ENCODE measurements at places on chromosomes 6 and 20.

DNA sequence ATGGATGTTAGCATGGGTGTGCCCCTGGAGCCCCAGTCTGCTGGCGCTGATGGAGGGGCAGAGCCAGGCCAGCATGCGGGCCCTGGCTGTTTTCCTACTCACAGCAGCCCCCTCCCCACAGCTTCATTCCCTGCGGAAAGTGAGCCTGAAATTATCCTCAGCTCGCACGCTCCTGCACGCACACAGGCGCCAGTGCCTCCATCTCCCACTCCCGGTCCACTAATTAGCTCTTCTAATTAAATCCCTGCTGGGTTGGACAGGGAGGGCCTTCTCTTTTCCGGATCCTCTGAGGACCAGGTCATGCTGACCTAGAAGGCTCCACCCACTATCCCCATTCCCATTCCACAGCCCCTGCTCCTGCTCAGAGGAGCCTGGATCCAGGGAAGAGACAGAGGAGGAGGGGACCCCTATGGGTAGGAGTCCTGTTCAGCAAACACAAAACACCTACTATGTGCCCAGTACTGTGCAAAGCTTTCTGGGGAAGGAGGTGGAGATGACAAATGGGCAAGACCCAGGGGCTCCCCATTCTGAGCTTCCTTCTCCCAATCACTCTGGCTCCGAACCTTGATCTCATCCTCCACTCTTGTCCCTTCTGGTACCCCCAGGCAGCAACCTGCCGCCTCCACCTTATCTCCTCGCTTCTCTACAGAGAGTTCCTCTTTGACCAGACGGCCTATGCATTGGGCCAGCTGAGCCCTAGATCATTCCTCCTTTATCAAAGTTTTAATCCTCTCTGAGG is 70.2 kb upstream of the CCDC167 start:
- DNase-seq, result no peak

DNA sequence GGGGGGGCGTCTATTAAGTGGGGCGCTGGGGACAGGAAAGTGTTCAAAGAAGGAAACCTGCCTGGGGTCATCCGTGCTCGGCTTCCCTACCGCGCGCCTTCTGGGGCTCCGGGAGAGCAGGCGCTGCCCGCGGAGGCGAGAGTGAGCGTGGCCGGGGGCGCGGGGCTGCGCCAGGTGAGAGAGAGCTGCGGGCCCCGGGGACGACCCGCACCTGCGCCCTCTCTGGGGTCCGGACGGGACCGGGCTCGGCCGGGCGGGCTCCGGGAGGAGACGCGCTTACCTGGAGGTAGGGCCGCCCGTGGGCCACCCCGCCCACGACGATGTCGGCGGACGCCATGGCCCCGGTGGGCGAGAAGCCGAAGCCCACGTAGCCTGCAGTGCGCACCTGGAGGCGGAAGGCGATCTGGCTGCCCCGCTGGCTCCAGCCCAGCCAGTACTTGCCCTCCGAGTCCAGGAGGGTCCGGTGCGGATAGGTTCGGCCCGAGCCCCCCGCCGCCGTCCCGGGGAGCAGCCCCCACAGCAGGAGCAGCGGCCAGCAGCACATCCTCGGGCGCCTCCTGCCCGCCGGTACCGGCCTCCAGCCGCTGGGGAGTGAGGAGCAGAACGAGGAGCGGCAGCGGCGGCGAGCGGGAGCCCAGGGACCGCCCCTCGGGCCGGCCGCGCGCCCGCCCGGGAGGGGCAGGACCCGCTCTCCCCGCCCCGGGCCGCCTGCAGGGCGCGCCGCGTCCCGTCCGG is at the start of gene MOXD1:
Gene MOXD1, minus strand, starts transcription at position 593 of the 735 bp plus-strand sequence. Its CDS starts 49 bp downstream, at position 544.
- peak; percentile 41 for DNase-seq

- DNase-seq, result no peak
These were observed 113.9 kb upstream of the SALL4 start for GRCh38 chr20:51916244-51916643.

- DNase-seq, result no peak
These were observed 23.4 kb upstream of the INSM1 start for GRCh38 chr20:20344476-20344875.

GRCh38 chr20:32152421-32153155 is 43.1 kb downstream of the TM9SF4 start:
- no peak for DNase-seq

- DNase-seq, result no peak
These were observed 143.7 kb downstream of the PDE10A start for GRCh38 chr6:165519316-165519715.

DNA sequence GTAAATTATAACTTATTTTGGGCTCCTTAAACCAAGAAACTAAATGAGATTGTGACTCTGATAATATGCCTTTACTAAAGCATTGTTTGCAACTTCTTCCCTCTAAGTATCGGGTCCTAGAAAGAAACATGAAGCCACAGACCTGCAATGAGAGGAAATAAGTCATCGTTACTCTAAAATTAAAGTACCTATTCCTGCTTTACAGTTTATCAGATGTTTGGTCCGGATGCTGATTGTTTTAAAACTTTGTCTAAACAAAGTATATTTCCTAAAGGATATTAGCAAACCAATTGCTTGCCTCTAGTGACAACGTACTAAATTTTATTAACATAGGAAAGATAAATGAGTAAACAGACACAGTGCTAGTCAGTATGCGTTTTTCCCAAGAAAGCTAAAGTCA is 216.8 kb downstream of the GJA1 start:
- DNase-seq, result no peak

- DNase-seq, result no peak
These were observed 388.5 kb upstream of the CDH4 start for GRCh38 chr20:60863548-60863947.

- no peak for DNase-seq
These were observed 48.9 kb upstream of the ARMC2 start for GRCh38 chr6:108799354-108799717.

DNA sequence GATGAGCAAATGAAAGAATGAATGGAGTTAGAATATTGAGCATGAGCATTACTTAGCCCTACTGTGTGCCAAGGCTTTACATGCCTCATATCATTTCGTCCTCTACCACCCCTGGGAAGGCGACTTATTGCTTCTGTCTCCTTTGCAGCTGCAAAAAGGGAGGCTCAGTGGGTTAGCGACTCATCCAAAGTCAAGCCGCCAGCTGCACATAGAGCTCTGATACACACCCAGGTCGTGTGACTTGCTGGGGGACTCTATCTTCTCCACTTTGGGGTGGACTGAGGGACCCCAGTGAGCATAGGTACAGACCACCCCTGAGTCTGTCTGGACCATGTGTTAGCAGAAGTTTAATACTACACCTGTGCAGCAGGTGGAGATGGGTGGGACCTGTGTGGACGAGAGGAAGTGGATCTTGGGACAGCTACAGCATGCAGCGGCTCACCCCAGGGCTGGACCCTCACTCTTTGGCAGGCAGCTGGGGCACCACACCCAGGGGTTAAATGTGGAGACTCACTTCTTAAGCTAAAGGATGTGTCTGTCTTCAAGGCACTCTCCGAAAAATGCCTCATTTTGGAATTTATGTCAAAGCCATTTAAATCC is 36.2 kb upstream of the ANGPT4 start:
- no peak for DNase-seq

- no peak for DNase-seq
These were observed 380.3 kb downstream of the ARHGAP18 start for GRCh38 chr6:129329678-129330077.

DNA sequence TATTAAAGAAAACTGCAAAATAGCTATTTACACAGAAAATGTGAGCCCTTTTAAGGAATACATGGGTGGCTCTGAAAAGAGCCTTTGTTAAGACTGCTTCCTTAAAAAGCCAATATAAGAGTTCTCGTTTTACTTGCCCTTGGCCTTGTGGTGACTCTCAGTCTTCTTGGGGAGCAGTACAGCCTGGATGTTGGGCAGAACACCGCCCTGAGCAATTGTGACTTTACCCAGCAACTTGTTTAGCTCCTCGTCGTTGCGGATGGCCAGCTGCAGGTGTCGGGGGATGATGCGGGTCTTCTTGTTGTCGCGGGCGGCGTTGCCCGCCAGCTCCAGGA is 111.5 kb downstream of the HFE start:
- no peak for DNase-seq

- DNase-seq, result no peak
These were observed 89.3 kb downstream of the HAO1 start for GRCh38 chr20:7850775-7851490.

DNA sequence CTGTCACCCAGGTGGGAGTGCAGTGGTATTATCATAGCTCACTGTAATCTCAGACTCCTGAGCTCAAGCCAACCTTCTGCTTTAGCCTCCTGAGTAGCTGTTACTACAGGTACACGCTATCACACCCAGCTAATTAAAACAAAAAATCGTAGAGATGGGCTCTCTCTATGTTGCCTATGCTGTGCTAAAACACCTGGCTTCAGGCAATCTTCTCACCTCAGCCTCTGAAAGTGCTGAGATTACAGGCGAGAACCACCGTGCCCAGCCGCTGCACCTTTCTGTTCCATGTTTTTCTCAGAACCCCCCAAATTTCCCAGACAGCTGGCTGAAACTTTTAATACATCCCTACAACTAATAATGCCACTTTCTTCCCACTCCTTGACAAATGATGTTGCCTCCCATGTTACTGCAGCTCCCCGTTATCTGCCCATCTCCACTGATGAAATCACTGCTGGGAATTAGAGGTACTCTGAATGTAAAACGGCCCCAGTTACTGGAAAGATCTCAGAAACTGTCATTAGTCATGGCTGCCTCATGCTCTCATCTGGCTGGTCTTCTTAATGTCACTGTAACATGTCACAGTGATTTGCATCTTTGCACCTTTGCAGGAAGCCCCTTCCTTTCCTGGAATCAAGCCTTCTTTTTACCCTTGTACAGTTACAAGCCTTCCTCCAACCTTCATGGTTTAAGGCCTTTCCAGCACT is 697.5 kb downstream of the PRKN start:
- no peak for DNase-seq

- DNase-seq, result no peak
These were observed 97.9 kb upstream of the NEDD9 start for GRCh38 chr6:11330413-11330760.

DNA sequence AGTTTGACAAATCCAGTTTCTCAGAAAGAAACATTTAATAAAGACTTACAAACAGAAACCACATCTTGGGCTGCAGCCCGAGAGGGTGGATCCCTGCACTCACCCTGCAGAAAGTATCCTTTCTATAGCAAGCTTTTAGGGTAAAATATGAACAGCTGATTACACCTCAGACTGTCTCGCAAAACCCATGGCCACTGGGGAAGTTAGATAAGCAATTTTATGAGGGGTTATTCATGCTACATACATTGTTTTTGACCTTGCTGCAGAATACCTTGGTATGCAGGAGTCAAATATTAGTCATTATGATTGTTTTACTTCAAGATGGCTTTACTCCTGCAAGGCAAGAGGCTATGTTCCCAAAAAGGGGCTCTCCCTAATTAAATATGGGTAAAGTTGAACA is 126.9 kb downstream of the OR2B2 start:
- DNase-seq, result no peak

GRCh38 chr6:149628875-149629510 is 19.5 kb downstream of the KATNA1 start:
- no peak for DNase-seq

DNA sequence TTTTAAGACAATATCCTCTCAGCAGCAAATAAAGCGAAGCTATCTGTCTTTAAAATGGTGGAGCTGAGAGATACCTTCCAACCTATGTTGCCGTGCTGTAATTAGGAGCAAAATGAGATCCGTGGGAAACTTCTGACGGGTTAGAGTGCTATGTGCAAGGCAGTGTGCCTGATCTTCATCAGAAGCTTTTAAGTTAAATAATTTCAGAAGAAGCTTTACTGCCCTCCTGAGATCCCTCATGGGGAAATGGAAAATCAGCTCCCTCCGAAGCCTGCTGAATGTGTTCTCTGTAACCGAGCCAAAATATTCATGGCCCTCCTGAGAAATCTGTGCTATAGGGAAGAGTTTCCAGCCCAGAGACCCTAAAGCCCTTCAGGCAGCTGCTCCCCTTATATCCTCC is 43.7 kb upstream of the TBC1D7 start:
- no peak for DNase-seq

DNA sequence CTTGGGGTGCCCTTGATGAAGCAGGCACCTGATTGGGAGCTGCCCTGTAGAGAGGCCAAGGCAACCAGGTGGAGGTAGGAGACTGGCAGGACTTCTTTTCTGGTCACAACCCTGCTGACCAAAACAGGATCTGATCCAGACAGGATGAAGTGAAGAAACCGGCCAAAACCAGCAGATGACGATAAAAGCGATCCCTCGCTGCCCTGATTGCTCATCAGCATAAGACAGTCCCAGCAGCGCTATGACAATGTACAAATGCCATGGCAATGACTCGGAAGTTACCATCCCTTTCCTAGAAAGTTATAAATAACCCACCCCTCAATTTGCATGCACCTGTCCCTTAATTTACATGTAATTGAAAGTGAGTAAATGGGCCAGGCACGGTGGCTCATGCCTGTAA is 88.4 kb upstream of the PDE10A start:
- no peak for DNase-seq

GRCh38 chr6:22306741-22307466 is 10.1 kb upstream of the PRL start:
- DNase-seq, result no peak

DNA sequence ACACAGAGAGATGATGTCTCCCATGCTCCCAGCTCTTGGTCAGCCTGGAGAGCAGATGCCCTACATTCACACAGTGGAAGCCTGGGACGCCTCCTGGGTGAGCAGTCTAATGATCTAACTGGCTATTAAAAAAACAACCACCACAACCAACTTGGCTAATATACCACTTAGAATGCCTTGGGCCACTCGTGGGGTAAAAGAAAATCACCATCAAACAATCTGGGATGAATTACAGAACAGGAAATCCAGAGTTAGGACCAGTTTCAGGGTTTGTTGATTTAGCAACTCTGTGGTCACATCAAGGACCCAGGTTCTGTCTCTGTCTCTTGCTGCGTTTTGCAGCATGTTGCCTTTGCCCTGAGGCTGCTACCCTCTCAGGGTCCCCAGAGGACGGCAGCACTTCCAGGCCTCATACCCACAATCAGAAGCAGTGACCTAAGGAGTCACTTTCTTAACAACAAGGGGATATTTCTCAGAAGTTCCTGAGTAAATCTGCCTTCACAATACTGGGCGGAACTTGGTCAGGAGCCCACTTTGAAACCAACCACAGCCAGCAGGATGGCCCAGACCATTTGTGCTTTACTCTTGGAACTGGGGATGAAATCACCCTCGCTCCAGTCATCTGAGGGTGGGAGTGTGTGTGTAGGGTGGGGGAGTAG is 118.7 kb downstream of the CLIC5 start:
- no peak for DNase-seq

- no peak for DNase-seq
These were observed 434 bp downstream of the ZKSCAN4 start for GRCh38 chr6:28251661-28252008.

DNA sequence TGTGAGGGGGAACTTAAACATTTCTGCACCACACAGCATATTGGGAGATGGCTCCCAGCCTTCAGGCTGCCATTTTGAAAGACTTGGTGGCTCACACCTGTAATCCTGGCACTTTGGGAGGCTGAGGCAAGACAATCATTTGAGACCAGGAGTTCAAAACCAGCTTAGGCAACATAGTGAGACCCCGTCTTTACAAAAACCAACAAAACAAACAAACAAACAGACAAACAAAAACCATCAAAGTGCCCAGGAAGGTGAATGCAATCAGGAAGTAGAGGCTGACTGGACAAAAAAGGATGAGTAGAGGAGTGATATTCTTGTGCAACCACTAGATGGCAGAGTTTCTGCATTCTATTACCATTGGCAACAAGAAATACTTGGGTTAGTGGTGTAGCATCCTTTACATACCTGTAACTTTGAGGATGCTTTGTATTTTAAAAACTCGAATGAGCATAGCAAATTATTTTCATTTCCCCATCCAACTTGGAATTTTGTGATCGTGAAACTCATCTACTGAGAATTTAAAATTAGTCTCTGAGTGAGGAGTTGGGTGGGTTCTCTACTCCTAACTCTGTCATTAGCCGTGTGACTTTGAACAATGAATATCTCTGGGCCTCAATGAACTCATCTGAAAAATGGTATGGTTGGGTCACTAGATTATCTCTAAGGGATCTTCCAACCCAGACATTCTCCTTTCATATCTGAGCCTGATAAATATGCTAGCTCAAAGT is 84.4 kb downstream of the CRYBG1 start:
- DNase-seq, result peak; percentile 22

Data from heart right ventricle (tissue), 16 donors.